ENCODE measurements at places on chromosomes 3 and 15.

GRCh38 chr3:9201266-9201665 is 48.2 kb downstream of the SRGAP3 start:
- DNase-seq = no peak

GRCh38 chr3:50003216-50003615 is 63.3 kb downstream of the RBM6 start:
- no peak for DNase-seq

- DNase-seq = no peak
These were observed 57.8 kb downstream of the IMPG2 start for GRCh38 chr3:101262393-101263240.

- no peak for DNase-seq
These were observed 7.4 kb downstream of the SLC38A3 start for GRCh38 chr3:50212502-50212901.

DNA sequence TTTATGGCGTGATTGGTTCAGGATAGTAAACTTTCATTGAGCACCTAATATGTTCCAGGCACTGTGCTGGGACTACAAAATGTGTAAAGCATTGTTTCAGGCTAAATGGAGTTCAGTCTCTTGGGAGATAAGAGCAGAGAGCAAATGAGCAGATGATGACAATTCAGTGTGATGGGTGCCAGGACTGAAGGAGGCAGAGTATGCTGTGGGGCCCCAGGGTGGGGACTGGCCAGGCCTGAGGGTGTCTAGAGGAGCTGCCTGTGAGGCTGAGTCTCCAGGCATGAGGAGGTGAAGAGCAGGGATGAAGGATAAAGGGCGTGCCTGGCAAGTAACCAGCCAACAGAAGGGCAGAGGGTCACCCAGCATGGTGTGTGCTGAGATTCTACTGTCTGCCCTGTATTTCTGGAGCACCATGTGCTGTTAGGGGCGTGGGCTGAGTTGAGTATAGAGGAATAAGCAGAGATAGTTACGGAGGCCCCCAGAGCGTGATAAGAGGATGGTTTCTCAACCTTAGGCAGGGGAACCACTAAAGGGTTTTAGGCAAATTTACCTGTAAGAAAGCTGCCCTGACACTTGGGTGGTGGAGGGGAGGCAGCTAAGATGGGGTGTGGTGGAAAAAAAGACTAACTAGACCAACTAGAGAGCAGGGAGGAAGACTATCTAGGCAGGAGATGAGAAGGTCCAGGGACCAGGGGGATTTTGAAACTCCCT is 38.5 kb downstream of the EPHB1 start:
- no peak for DNase-seq

- DNase-seq = no peak
These were observed 770 bp downstream of the TBC1D5 start for GRCh38 chr3:17741621-17742101.

DNA sequence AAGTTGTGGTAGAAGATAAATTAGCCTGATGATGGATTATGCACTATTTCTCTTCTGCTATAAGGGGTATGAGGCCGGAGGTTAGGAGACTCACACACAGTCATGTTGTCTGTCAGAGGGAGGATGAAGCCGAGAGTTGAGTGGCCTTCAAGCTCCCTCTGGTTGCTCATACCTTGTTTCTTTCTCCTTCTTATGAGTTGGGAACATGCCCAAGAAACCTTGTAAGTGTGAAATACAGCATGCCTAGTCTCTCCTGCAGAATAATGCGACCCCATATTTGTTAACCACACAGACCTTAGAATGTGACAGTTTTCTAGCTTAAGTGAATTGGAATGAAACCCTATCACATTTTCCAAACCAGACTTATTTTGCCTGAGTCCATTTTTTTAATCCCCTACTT is 366.7 kb downstream of the PTPRG start:
- no peak for DNase-seq

- DNase-seq = no peak
These were observed 36.9 kb downstream of the SFMBT1 start for GRCh38 chr3:53008932-53009331.

- no peak for DNase-seq
These were observed 84.2 kb upstream of the PDZRN3 start for GRCh38 chr3:73708956-73709355.

DNA sequence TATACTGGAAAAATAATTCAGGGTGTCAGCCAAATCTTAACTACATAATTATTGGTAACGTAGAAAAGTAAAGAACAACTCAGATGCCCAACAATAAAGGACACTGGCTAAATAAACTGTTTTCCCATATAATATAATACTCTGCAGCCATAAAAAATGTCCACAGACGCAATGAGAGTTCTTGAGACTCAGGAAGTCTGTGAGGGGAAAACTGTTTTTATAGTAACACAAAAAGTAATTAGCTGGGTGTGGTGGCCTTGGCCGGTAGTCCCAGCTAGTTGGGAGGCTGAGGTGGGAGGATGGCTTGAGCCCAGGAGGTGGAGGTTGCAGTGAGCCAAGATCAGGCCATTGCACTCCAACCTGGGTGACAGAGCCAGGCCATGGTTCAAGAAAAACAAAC is 5.5 kb upstream of the UBR1 start:
- no peak for DNase-seq

- no peak for DNase-seq
These were observed 12.8 kb downstream of the VILL start for GRCh38 chr3:38003371-38003816.

DNA sequence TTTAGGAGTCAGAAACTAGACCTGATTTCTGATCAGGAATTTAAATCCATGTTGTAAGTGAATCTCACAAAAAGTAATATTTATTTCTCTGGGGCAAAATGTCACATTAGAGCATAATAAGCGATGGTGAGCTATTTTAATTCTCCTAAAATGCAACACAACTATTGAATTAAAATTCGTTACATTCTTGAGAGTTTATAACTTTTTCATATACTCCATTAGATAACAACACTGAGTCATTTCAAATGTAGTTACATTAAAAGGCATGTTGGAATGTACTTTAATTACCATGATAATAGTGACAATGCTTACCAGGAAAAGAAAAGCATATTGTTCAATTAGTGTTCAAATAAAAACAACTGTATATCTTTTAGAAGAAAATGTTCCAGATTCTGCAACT is 116.9 kb downstream of the CADM2 start:
- DNase-seq = no peak

DNA sequence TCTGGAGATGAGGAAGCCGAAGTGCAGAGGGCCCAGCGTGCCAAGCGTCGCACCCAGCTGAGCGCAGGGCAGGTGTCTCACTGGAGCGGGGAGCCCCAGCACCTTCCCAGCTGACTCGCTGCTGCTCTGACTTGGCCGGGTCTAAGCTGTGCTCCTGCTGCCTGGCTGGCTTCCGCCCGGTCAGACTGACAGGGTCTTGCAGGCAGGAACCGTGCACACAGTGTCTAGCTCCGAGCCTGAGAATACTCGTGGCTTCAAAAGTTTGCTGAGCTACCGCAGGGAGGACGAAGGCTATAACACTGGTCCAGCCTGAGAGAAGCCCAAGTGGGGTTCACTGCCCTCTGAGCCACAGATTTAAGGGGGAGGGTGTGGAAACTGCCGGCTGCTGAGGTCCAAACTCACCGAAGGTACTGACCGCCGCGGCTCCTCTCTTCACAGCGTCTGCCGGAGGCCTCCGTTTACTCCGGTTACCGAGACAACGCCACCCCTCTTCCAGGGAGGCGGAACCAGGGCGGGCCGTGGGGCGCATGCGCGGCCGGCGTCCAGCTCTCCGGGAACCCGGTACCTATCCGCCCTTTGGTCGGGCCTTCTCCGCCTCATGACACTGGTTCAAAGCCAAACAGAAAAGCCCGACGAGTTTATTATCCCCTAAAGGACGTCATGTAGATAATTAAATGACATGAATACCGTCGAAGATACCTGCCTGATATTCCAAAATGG is at the start of gene CFAP44:
Gene CFAP44, minus strand, starts transcription at position 443 of the 720 bp plus-strand sequence. CDS start 7,829 bp downstream, outside the sequence.
- no peak for DNase-seq

- DNase-seq = no peak
These were observed 31.3 kb downstream of the SNRK start for GRCh38 chr3:43317461-43318316.

- DNase-seq = no peak
These were observed 45.6 kb upstream of the PAQR5 start for GRCh38 chr15:69253156-69253555.

- no peak for DNase-seq
These were observed 17.9 kb upstream of the OR5H6 start for GRCh38 chr3:98246142-98246541.

- no peak for DNase-seq
These were observed 20.3 kb downstream of the PPCDC start for GRCh38 chr15:75043509-75044257.

DNA sequence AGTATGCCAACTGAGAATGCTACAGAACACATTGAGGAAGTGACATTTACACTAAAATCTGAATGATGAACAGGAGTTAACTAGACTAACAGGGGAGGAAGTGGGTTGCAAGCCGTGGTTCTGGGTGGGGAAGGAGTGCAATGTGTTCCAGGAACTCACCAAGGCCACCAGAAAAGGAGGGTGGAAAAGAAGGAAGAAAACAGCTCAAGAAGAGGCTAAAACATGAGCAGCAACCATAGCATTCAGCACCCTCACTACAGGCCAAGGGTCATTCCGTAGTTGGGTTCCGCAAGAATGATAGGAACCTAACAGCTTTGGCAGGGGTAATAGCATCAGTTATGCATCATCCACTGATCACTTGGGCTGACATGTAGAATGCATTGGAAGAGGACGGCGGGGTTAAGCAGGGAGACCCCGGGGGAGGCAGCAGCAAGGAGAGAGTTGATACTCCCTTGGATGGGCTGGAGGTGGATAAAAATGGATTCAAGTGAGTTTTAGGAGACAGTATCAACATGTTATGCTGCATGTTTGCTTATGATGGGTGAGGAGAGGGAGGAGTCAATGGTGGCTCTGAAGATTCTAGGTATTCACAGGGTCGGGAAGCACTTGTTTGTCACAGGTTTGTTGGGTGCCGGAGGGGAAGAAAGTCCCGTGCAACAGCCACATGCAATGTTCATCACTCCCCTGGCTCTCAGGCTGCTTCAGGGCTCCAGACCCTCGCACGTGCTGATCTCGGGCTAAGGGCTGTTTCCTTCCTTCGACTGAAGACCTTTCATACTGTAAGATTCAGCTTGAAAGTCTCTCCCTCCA is 53.2 kb downstream of the LIPC start:
- DNase-seq = no peak

GRCh38 chr3:119598410-119599098 is 869 bp downstream of the PLA1A start:
- no peak for DNase-seq

DNA sequence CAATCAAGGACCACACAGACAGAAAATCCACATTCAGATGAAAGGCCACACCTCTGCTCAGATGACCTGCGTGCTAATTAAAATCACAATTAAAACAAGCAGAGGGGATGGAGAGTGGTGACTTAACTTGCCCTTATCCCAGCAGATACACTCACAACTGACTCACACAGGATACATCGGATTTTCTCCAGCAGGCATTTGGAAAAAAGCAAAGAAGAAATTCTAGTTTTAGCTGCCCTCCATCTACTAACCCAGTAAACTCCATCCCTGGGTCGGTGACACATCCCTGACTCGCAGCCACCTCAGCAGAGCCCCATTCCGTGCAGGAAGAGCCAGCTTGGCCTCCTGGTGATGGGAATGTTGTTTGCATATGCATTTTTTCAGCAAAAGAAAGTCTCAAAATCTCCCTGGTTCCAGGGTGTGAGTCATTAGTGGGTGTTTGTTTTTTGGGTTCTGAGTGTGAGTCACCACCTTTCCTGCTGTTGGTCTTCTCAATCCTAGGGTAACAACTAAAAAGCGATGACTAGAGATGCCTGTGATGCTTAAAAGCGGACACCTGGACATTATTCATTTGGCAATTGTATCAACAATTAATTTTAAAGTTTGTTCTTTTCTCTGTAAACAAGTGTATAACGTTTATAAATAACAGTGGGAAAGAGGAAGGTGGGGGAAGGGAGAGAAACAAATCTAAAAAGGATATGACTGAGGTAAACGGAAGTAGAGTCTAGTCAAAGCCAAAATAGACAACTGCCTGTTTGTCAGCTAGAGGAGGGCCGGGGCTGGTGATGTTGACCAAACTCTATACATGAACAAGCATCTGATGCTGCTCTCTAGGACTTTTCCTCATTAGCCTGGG is 49.8 kb upstream of the SLC4A7 start:
- no peak for DNase-seq

- no peak for DNase-seq
These were observed 26.7 kb downstream of the SNX33 start for GRCh38 chr15:75674366-75674765.

GRCh38 chr3:178768072-178768864 is 232.0 kb downstream of the KCNMB2 start:
- DNase-seq = no peak

DNA sequence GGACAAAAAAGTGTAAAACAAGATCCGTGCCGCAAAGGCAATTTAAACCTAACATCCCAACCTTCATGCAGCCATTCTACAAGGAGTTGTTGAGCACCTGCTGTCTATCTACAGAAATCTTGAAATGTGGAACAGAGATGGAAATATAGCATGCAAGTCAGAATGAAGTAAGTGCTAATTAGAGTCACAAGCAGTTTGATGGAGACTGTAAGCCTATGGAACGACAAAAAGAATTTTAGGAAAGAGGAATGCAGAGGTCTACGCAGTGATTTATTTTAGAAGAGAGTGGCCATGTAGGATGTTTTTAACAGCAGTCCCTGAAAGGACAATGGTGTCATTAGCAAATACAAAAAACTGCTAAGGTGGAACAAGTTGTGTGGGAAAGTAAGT is 851 bp upstream of the DCBLD2 start:
- DNase-seq = no peak

GRCh38 chr15:44045661-44046060 is 149.4 kb downstream of the FRMD5 start:
- no peak for DNase-seq

GRCh38 chr15:75178171-75178937 is 23.3 kb upstream of the C15orf39 start:
- no peak for DNase-seq

DNA sequence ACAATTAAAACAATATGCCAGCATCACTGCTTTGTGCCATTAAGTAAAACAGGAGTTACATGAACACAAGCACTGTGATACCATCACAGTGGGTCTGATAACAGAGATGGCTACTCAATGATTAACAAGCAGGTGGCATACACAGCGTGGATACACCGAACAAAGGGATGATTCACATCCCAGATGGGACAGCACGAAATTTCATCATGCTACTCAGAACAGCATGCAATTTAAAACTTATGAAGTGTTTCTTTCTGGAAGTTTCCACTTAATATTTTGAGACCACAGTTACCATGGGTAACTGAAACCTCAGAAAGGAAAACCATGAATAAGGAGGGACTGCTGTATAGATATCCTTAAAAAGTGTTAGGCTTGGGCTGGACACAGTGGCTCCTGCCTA is 44.5 kb downstream of the SLC24A1 start:
- DNase-seq = no peak

DNA sequence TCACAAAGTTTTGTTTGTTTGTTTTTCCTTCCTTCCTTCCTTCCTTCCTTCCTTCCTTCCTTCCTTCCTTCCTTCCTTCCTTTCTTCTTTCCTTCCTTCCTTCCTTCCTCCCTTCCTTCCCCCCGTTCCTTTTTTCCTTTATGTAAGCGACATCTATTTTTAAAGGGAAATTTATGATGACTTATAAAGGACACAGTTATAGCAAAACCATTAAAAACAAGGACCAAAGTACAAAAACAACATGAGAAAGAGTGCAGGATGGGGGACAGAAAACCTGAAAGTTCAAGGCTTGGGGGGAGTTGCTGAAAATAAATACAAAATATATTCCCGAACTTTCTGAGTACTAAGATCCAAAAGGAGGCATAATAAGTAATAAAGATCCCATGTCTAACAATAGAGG is 1.8 kb downstream of the ADGRG7 start:
- DNase-seq = no peak

- no peak for DNase-seq
These were observed 112.4 kb upstream of the TLE3 start for GRCh38 chr15:70210076-70210475.

GRCh38 chr3:101850246-101851051 is 1.1 kb downstream of the NFKBIZ start:
- DNase-seq = no peak

All from NCI-H187 (cell line).